Stimulated activated CD8-positive, alpha-beta memory T cell treated with anti-CD3 and anti-CD28 coated beads, Interleukin-12 subunit alpha, Interleukin-12 subunit beta, amount 100 ng/mL, for 4 hours (primary cell): ENCODE measurements at places on chromosomes 16 and 17.

DNA sequence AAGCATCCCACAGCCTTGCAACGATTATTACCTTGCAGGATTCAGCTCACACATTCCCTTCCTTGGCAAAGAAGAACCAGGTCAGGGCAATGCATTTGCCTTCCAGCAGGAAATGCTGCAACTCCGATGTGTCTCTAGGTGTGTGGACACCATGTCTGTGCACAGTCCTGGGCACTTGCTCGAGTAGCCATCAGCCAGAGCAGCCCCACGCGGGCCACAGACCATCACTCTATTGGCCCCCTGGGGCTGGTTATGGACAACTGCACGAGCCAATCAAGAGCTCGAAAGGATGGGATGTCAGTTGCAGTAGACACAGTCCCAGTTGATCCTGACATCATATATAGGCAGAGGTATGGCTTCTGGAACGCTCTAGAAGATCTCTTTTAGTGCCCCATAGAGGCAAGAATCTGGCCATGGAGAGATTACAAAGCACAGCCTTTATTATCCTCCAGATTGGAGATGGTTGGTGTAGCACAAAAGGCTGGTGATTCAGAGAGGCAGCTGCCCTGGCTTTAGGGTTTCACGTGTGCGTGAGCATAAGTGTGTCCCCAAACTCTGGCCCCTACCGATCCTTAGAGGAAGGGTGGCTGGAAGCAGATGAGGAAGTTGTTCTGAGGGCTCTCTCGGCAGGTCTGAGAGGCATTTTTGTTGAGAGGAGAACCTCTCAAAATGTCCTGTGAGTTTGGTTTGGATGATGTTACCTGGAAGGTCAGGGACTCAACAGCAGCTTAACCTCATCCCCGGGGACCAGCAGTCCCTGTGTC is 403.8 kb downstream of the SEC14L1 start:
- no peak for DNase-seq

DNA sequence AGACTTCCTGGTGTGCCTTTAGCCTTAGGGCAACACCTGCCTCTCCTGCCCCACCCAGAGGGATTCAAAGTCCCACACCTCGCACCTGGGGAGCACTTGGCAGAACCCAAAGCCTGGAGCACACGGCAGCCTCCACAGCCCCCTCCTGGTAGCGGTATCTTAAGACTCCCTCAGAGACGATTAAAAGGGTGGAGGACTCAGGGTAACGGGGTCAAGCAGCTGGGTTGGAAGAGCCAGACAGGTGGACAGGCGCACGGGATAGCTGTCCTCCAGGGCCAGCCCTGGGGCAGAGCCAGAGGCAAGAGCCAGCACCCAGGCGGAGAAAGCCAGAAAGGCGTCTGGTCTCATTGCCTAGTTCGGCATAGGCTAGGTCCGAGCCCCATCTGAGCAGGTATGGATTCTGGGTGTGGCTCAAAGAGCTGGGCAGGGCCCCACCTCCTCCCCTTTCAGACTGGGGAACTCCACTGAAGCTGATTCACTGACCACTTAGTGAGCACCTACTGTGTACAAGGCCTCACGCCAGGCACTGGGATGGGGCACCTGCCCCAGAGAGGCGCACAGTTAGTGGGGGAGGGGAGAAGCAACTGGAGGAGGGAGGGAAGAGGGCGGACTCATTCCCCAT is 55.0 kb upstream of the MEAK7 start:
- DNase-seq = no peak

DNA sequence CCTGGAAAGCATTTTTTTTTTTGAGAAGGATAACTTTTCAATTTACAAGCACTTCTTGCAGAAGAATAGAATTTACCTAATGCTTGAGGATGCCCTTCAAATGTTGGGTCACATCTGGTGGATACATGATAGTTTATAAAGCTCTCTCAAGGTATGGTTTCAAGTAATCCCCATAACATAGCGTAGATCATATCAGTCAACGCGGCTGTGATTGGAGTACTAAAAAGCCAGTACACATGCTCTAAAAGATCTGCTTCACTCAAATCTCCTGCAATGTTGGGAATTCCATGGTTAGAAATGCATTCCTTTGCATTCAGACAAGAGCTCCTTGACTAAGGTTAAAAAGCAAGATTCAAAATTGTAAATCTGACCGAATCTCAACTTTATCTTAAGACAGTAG is 3.9 kb upstream of the KCNJ16 start:
- DNase-seq = no peak

DNA sequence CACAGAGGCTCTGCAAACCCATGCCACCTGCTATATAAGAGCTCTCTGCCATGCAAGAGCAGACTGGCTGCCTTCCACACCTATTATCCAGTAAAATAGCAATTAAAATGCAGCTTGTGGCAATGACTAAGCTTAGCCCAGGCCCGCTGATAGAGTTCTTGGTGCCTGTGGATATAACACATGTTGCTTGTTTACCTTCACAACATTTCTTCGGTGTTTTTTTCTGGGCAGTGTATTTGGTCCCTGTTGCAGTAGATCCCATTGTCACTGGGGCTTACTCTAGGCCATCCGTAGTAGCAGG is 63.5 kb downstream of the SPECC1 start:
- no peak for DNase-seq

DNA sequence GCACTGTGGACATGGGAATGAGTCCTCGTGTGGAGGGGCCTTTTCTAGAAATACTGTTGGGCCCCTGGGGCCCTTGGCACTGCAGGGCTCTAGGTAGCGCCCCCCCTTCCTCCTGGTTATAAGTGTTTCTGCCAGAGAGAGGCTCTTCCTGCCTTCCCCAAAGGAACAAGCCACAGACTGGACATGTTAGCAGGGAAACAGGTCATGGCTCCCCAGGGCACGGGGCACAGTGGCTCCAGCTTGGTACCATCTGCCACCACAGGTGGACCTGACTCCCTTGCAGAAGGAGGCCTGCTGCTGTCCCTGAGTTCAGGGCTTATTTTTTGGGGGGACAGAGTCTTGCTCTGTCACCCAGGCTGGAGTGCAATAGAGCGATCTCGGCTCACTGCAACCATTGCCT is 8.8 kb downstream of the PDK2 start:
- no peak for DNase-seq

- DNase-seq = no peak
These were observed 19.1 kb upstream of the NCBP3 start for GRCh38 chr17:3865176-3865575.

- DNase-seq = no peak
These were observed 6.0 kb upstream of the CDR2L start for GRCh38 chr17:74981318-74981978.

DNA sequence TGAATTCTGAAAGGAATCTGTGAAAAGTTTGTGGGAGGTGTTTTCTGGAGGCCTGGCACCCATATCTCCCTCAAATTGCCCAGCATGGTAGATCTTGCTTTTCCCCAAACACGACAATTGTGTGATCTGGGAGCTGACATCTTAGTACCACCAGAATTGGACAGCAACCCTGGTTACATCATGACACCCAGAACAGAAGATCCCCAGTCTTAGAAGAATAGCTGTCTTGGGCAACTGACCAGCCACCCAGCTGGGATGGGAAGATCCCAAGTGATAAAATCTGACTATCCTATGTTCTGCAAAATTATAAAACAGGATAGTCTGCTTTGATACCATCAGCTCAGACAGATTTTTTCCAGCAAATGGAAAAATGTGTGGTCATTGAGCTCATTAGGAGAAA is 235.3 kb downstream of the CDH13 start:
- DNase-seq = no peak

DNA sequence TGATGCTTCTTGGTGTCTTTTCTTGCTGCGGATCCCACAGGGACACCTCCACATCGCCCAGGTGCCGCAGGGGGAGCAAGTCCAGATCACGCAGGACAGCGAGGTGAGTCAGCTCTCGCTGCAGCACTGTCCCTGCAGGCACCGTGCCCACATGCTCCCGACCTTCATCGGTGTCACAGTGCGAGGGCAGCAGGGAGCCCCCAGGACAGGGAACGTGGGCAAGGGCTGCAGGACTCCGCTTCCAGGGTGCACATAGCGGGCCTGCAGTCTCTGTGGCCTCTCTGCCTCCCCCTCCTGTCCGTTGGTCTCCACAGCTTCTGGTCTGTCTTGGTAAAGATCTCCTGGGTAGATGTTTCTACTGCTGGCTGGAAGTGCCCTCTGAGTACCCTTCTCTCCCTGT is 84.1 kb downstream of the BANP start:
- no peak for DNase-seq

DNA sequence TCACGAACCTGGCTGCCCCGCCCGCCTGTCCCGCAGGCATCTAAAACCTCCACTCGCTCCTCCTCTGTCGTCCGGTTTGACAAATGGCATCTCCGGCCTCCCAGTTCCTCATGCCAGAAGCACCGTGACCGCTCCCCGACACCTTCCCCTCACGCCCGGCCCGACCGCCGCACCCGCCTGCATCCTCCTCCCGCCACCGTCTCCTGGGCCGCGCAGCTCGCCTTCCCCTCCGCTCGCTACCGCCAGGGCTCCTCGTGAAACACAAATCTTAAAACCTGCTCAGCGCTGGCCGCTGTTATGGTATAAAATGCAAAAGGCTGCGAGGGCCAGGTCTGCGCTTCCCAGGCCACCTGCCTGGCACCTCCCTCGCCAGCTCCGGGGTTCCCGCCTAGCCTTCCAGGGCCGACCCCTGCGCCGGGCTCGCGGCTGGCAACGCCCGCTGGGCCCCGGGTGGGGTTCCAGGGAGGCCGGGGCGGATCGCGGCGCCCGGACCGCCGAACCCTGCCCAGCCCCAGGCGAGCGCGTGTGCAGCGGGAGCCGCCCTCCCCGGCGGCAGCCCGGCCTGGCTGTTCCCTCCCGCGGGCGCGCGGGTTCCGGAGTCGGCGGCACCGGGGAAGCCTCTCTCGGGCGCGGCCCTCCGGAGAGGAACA is 488 bp downstream of the SPSB3 start:
- DNase-seq = no peak

GRCh38 chr17:227946-228615 is 46.6 kb upstream of the DOC2B start:
- no peak for DNase-seq

- DNase-seq = no peak
These were observed 10.4 kb downstream of the PRR11 start for GRCh38 chr17:59165933-59166342.

- no peak for DNase-seq
These were observed 1.7 kb downstream of the SMARCE1 start for GRCh38 chr17:40645943-40646342.

- no peak for DNase-seq
These were observed 244.9 kb downstream of the CA10 start for GRCh38 chr17:51913491-51914205.

DNA sequence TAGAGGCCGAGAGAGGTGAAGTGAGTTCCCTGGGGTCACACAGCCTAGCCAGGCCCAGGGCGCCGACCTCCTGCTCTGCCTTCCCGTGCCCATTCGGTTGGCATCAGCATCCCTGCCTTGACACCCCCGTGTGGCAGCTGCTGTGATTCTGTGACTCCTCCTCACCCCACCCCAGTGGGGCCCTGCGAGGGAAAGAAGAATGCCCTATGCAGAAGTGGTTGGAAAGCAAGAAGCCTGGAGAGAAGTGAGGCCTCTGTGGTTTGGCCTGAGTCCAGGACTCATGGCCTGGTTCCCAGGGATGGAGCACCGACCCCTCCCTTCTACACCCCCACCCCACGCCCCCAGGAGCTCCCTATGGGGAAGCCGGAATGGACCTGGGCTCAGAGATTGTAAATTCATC is 296.2 kb downstream of the SEC14L1 start:
- DNase-seq = no peak

DNA sequence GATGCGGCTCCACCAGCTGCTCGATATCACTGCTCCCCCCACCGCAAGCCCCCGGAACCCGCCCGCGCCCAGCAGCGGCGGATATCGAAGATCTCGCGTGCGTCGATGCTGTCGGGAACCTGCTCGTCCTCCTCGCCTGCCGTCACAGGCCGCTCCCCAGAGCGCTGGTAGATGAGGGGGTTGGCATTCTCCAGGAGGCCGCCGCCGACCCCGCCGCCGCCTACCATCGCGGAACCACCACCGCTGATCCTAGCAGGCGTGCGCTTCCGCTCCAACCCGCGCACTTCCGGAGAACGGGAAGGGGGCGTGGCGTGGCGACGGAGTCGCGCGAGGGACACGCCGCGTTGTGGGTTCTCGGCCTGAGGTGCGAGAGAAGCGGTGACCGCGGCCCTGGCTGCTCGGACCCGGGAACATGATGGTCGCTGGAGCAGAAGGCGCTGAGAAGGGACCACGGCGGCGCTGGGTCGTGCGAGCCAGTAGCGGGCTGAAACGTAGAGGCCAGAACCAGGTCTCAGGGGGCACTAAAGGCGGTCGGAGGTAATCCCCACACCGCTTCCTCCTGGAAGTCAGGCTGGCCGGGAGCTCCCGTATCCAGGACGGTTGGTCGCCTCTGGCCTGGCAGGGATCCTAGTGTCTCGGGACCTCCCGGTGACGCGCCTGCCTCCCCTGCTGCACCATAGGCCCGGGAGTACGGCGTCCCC is at the start of gene CIAO2B:
TSS of gene CIAO2B (minus strand) at position 265 of the 701 bp plus-strand sequence. CDS start at position 227, 38 bp downstream.
- DNase-seq = peak; percentile 86

DNA sequence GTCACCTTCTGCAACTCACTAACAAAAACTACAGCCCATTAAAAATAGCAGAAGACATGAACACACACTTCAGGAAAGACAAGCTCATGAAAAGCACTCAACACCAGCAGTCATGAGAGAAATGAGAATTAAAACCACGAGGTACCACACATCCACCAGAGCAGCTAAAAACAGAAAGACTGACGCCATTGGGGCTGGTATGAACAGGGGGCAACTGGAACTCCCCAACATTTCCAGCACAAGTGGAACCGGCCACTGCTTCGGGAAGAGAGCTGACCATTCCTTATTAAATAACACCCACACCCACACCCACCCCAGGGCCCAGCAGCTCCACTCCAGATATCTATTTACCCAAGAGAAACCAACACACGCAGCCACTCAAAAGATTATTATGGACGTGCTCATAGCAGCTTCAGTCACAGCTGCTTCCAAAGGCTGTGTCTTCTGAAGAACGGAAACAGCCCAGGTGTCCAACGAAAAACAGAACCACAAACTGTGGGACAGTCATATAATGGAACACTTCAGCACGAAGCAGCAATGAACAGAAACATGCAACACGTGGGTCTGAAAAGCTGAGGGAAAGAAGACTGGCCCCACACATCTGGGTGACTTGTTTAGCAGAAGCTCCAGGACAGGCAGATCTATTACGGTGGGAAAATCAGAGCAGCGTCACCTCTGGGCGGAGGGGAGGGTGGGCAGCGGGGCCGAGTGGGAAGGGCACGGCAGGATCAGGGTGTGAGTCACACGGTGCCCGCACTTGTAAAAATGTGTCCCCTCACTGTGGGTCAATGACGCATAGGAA is 41.1 kb downstream of the KLHDC4 start:
- DNase-seq = peak; percentile 45

GRCh38 chr17:19346351-19347255 is 15.9 kb downstream of the B9D1 start:
- no peak for DNase-seq
